ENCODE measurements at places on chromosomes 12 and 14.

DNA sequence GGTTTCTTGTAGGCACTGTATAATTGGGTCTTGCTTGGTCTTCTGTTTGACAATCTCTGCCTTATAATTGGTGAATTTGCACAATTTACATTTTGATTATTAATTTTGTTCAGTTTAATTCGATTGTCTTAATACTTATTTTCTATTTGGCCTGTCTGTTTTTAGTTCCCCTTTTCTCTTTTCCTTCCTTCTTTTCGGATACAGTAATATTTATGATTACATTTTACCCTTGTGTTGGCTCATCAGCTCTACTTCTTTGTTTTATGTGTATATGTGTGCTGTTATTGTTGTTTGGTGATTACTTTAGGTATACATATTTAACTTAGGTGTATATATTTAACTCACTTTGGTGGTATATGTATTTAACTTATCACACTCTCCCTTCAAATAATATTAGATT, 12.8 kb upstream of the BEGAIN start:
- DNase-seq, result no peak

DNA sequence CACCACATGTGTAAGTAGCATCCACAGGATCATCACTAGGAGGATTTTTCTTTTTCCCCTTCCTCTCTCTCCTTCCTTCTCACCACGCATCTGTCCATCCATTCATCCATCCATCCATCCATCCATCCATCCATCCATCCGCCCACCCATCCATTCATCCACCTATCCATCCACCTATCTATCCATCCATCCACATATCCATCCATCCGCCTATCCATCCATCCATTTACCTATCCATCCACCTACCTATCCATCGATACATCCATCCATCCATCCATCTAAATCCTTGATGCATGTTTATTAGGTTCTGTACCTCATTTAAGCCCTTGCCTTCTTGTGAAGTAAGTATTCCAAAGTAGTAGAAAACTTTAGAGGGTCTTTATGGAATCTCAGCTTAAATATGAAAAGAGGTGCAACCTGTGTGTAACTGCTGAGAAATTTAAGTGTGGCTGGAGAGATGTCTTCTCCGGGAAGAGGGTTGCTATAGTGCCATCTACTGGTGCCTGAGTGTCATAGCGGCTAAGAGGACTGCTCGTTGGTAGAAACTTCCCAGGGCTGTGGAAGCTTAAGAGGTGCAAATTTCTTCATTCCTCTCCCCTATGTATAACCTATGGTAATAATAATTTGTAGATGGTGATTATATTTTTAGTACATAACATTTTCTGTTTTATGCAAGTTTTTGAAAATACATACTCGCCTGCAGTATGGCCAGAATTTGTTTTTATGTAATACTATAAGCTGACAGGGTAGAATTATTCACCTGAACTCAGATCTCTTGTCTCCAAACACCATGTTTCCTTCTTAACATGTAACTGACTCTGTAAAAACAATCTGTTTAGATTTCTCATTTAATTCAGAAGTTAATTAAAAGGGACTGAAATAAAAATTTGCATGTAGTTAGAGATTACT, 46.0 kb downstream of the MYO1H start:
- DNase-seq, result peak; percentile 4

DNA sequence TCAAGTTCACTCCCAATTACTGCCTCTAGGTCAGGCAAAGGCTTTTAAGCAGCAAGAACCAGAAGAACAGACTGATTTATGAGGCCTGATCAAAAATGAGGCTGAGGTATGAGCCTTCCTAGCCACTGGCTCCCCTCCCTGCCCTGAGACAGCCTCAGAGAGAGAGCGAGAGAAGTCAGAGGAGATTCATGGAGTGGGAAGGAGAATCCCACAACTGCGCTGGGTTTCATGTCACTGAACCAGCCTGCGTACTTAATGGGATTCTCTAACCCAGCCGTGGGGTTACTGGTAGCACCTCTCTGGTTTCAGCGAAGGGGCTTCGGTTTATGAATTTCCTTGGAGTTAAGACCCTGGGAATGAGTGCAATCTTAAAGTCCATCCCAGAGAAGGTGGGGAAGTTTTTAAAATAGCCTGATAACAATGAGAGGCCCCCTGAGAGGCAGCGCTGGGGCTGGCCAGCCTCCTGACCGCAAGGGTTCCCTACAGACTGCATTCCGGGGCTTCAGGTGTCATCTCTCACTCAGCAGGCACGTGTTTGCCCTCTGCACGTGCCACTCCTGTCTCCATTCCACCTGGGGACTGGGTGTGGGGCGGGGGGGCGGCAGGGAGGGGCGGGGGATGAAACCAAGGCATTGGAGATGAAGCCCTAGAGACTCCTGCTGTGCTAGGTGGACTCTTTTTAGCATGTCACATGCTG, 6.1 kb upstream of the GPRC5A start:
- DNase-seq, result no peak

DNA sequence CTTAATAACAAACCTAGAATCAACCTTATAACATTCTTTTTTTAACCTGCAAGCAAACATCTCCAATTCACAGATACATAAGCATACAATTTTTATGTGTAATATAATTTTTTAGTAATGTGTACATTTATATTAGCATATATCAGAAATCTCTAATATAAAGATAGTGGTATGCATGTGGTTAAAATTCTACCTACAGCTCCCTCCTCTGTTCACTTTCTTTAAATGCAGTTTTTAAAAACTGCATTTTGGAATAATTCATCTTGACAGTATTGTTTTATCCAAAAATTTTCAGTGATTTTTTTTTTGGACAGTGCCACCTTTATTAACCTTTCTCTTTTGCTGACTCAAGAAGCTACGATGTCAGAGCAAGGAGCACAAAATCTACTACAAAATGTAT, 13.2 kb upstream of the RXYLT1 start:
- DNase-seq, result no peak

DNA sequence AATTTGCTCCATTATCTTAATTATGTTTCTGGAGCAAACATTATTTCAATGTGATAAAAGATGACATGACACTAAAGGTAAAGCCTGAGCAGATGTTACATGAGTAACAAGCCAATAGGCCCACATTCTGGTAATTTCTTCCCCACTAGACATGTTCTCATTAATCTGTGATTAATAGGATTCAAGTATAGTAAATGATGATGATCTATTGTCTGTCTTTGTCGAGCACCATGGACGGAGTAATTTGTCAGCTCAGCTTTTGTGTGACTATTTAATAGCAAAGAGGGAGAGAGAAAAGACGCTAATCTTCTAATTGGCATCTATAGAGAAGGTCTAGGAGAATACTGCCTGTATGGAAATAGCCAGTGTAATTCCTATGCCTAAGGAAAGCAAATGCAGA, 62.2 kb upstream of the INSM2 start:
- DNase-seq, result no peak

DNA sequence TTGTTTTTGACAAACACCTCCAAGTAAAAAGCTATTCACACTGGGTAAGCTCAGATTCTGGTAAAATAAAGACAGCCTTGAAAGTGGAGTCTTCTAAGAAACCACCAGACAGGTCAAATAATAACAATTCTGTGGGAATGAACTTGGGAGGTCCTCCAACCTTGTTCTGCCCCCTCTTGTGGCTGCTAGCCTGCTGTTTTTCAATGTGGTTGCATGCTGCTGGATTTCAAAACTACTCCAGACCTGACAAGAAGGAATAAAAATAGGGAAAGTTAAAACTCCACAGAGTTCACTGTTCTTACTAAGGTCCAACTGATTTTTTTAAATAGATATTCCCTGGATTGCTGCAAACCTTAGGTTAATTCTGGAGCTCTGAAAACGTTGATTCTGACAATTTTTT, 32.2 kb upstream of the RIN3 start:
- no peak for DNase-seq

DNA sequence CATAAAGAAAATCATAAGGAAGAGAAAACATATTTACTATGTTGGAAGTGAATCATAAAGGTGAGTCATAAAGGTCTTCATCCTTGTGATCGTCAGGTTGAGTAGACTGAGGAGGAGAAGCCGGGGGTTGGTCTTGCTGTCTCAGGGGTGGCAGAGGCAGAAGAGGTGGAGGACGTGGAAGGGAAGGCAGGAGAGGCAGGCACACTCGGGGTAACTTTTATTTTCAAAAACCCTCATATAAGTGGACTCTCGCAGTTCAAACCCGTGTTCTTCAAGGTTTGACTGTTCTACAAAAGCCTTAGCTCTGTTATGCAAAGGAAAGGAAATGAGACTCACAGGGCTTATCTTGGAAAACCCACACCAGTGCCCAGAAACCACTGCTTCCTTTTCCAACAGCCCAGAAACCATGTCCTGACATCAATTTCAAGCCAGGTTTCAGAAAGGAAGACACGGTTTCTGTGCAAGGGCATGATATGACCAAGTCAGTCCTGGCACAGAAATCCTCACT, 14.0 kb downstream of the SMCO2 start:
- no peak for DNase-seq

GRCh38 chr14:50403419-50403818, 6.7 kb upstream of the CDKL1 start:
- no peak for DNase-seq

- DNase-seq, result no peak
Observed at GRCh38 chr12:12604740-12605139, 6.9 kb upstream of the CREBL2 start.

- no peak for DNase-seq
Observed at GRCh38 chr14:21096438-21096837, 2.0 kb downstream of the ZNF219 start.

DNA sequence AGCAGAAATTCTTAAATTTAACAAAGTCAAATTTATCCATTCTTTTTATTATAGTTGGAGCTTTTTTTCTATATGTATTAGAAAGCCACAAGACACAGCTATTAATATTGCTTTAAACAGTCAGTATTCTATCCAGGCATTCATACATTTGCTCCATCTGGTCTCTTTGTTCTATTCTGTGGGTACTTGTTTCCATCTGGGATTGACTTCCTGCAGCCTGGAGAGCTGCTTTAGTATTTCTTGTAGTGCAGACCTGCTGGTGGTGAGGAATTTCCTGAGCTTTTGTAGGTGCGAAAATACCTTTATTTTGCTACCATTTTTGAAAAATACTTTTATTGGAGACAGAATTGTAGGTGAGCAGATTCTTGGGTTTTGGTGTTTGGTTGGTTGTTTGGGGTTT, 29.0 kb downstream of the CCDC60 start:
- no peak for DNase-seq

DNA sequence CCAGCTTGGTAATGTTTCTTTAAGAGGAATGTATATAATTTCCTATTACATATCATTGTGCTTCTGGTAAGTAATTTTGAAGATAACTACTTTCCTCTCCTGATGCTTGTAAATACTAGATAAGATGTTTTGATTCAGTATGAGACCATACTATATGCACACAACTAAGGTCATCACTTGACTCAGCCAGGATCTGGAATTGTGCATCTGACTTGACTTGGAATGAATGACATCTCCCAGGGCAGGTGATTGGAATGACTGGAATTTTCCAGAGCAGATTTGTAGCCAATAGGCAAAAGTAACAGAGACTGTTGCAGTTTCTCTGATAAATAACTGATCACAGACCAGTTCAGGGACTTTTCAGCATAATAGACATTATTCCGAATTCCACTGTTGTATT, 11.1 kb downstream of the BEST3 start:
- DNase-seq, result no peak

- no peak for DNase-seq
Observed at GRCh38 chr14:76780058-76780345, 18.7 kb downstream of the VASH1 start.

DNA sequence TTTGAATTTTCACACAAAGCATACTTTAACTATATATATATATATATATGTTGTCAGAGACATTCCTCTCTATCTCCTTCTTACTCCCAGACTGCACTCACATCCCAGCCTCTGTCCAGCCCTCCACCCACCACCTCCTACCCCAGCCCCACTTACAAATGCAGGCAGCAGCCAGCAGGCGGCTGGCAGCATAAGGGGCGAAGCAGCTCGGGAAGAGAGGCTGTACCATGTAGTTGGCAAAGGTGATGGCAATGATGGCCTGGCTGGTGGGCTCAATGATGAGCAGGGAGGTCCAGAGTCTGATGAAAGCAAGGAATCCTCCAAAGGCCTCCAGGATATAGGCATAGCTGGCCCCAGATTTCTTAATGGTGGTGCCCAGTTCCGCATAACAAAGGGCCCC, 2.5 kb downstream of the SLC7A7 start:
- DNase-seq, result no peak

DNA sequence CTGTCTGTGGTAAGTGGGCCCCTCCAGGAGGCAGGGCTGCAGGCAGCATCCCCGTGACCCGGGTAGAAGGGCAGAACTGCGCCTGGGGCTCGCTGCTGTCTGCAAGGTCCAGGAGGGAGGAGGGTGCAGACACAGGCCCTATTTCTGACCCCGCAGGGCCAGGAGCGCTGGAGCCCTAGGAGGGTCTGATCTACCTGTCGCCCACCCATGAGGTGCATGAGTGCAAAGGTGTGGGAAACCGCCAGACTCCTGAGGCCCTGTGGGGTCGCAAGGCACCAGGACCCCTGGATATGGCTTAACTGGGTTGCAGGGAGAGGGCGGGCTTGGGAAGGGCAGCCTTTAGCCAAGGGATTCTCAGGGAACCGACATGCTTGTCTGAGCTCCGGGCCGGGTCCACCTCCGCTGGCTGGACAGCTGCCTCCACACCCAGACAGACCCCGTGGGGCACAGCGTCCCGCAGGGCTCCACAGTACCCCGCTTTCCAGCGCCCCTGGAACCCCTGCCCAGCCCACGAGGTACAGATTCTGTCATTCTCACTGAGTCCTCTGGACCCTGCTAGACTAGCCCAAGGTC, 72.9 kb upstream of the TSPAN11 start:
- no peak for DNase-seq

DNA sequence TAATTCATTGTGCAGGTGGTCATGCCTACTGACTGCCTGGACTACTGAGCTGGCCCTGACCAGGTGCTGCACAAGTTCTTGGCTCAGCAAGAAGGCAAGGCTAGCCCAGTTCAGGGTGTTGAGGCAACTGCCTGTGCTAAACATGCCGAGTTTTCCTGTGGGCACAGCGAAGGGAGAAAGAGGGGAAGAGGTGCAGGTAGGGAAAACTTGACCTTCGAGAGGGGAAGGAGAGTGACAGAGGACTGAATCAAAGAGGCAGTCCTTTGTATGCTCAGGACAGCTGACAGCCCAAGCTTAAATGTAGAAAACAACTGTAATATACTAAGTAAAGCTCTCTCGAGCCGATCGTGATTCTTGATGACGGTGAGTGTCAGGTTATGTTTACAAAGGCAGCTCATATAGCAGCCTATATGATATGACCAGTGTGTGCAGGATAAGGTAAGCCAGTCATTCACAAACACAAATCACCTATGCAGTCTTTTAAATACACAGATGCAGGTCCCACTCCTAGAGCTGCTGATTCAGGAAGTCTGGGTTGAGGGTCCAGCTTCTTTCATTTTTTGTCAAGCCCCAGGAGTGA, 2.6 kb downstream of the IRAK3 start:
- DNase-seq, result no peak

GRCh38 chr14:54169254-54169924, 212.8 kb upstream of the BMP4 start:
- DNase-seq, result no peak

DNA sequence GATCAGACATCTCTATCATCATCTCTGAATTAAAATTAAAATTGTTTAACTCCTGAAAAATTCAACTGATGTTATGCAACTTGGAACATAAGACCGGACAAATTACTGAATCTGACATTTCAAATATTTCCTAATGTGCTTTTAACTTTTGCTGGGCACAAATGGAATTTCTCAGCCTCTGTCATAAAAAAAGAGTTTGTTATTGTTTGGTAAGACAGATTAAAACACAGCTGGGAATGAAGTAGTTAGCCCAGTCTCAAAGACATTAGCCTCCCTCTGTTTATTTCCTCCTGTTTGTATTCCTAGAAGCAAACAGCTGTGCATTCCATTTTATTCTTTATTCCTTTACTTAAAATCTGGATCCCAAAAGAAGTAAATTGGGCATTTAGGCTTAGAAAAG, 29.4 kb downstream of the PLEKHA5 start:
- DNase-seq, result no peak

- DNase-seq, result no peak
Observed at GRCh38 chr12:117212563-117213190, 22.4 kb upstream of the FBXO21 start.
